ENCODE measurements at places on chromosomes 7 and 10.

DNA sequence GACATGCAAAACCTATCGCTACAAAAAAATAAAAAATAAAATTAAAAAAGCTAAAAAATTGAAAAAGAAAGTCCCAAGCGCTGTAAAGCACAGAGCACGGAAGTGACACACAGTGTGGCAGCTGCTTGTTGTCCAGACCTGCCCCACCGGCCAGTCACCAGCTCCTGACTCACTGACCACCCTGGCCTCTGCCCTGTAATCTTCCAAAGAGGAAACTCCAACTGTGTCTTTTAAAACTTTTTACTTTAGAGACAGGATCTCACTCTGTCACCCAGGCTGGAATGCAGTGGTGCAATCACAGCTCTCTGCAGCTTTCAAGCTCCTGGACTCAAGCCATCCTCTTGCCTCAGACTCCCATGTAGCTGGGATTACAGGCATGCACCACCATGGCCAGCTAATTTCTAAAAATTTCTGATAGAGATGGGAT lies 23.6 kb downstream of the GNA12 start:
- no peak for DNase-seq

- no peak for DNase-seq
Measured at GRCh38 chr7:46853451-46853850, 728.5 kb downstream of the TNS3 start.

DNA sequence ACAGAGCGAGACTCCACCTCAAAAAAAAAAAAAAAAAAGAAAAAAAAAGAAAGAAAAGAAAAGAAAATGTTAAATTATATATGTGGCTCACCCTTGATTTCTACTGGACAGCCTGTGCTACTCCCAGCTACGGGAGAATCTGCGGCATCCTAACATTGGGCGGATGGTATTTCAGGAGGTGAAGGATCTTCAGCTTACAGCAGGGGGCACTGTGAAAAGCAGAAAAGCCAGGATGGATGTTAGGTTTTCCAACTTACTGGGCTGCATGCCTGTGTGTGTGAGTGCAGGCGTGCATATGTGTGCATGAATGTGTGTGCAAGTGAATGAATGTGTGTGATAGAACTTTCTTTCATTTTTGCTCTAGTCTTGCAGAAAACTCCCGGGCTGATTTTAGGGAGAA lies 1066.5 kb downstream of the TYW1 start:
- DNase-seq, result no peak

GRCh38 chr10:34427911-34428216 lies 387.2 kb downstream of the PARD3 start:
- no peak for DNase-seq

GRCh38 chr10:6924166-6924565 lies 344.1 kb upstream of the PRKCQ start:
- no peak for DNase-seq

- DNase-seq, result no peak
Measured at GRCh38 chr10:101091546-101092290, 29.9 kb downstream of the KAZALD1 start.

DNA sequence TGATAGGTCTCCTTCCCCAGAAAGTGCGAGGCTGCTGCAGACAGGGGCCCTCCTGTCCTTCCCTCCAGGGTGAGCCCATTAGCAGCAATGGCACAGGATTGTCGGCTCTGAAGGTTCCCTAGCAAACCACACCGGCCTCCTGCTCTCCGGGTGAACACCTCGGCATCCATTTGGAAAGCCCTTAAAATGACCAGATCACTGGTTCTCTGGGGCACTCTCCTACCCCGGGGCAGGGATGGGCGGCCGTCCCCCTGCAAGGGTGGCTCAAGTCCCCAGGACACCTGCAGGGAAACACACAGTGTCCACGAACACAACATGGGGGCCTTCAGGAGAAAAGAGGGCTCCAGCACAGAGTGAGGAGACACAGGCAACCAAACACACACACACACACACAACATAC lies 459.1 kb downstream of the PTPRN2 start:
- DNase-seq, result no peak

Measured in cortex of kidney (tissue), 1 donor.